ENCODE measurements at places on chromosomes 7 and 10. TPM values are rescaled to one million over a fixed set of nuclear protein-coding genes. Genes with fewer than 3 reads are reported as not detected.

Gene NEUROG3
- not detected for total RNA-seq

- DNase-seq: no peak
Observed at GRCh38 chr7:101859411-101860106, 42.1 kb downstream of the CUX1 start.

Gene EPDR1
- total RNA-seq: 24.6 TPM

DNA sequence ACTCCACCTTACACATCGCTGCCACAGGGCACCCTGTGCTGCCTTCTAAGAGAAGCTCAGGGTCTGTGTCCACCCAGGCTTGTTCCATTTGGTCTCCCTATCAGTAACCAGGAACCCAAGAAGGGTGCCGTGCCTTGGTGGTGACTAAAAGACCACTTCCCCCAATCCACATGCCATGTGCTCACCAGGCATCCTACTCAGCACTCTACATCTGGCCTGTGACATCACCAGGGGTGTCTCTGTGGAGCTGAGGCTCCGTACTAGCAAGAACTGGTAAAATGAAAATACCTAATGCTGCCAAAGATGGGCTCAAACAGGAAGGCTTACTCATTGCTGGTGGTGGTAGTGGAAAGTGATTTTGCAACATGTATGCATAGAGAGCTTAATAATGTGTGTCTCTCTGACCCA, 19.0 kb upstream of the C10orf71 start:
- DNase-seq: no peak

- DNase-seq: no peak
Observed at GRCh38 chr10:114553436-114553835, 104.6 kb downstream of the ABLIM1 start.

DNA sequence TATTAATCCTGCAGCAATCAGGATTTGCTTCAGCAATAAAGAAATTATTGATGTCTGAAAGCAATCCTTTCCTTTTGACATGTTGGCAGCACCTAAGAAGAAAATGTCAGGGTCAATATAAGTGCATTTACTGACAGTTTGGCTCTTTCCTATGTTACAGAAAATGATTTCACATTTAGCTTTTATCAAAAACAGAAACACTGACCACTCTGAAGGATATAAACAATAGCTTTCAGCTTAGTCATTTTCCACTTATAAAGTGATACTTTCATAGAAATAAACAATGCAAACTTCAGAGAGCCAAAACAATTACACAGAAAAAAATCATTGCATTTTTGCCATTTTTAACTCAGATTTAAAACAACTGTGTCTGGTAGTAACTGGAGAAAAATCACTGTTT, 325.6 kb upstream of the KAT6B start:
- no peak for DNase-seq

DNA sequence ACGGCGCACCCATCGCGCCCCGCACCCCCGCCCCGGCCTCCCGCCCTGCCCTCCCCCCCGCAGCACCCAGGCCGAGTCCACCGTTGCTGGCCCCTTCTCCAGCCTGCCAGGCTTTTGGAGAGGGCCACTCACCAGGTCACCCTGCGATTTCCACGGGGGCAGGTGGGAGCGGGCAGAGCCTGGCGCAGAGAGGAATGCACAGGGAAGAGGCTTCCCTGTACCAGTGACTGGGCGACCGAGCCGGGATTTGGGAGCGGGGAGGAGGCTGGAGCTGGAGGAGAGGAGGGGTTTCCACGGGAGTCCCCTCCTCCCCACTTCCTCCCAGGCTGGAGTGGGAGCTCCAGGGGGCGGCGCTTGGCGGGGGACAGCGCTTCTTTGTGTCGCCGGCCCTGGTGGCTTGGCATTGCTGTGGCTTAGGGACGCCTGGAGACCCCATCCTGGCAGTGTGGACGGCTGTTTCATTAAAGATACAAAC, 19.3 kb downstream of the TCAF1 start:
- DNase-seq: peak; percentile 89

- DNase-seq: no peak
Observed at GRCh38 chr10:1628757-1629156, 108.6 kb downstream of the ADARB2 start.

- no peak for DNase-seq
Observed at GRCh38 chr10:129056734-129057689, 410.0 kb upstream of the MGMT start.
